ENCODE measurements at places on chromosomes 4 and X. TPM values are rescaled to one million over a fixed set of nuclear protein-coding genes. Genes with fewer than 3 reads are reported as not detected.

Gene CYLC1
- not detected for polyA plus RNA-seq

Gene PPP1R2C
- not detected for polyA plus RNA-seq

Gene HADH
- 107 TPM for polyA plus RNA-seq

Gene GRPEL1
- 32.6 TPM for polyA plus RNA-seq

Gene UBA1
- polyA plus RNA-seq = 266 TPM

Gene ASB12
- 0.53 TPM for polyA plus RNA-seq

Gene GPR78
- 1.1 TPM for polyA plus RNA-seq

Gene TAF7L
- polyA plus RNA-seq = 0.67 TPM

Gene OPRPN
- polyA plus RNA-seq = not detected

Gene TLR6
- polyA plus RNA-seq = 1.0 TPM

Gene ARHGAP6
- 15.0 TPM for polyA plus RNA-seq

Gene EFHC2
- polyA plus RNA-seq = 9.0 TPM

Gene CT83
- polyA plus RNA-seq = not detected

Gene ATP8A1
- polyA plus RNA-seq = 40.0 TPM

Gene DHX15
- polyA plus RNA-seq = 290 TPM

Gene VSIG4
- polyA plus RNA-seq = 5.7 TPM

Gene SNCA
- polyA plus RNA-seq = 53.9 TPM

Gene RPS6KA6
- polyA plus RNA-seq = 23.2 TPM

Gene SLC25A43
- 7.4 TPM for polyA plus RNA-seq

Gene SPP1
- 127 TPM for polyA plus RNA-seq

Gene CACNA1F
- 0.47 TPM for polyA plus RNA-seq

Gene CTAG1B
- polyA plus RNA-seq = not detected

Gene GRPR
- polyA plus RNA-seq = 0.50 TPM

Gene TLR3
- 11.4 TPM for polyA plus RNA-seq

Gene PDGFC
- 82.7 TPM for polyA plus RNA-seq

Gene KLHL8
- 21.3 TPM for polyA plus RNA-seq
